ENCODE measurements at places on chromosomes 5 and 9. TPM values are rescaled to one million over a fixed set of nuclear protein-coding genes. Genes with fewer than 3 reads are reported as not detected.

GRCh38 chr9:12973710-12974109 is 198.9 kb downstream of the LURAP1L start:
- no peaks in the 10 kb centered on the region for H3K36me3 ChIP-seq
- H3K4me1 ChIP-seq = no peaks in the 10 kb centered on the region
- no peaks in the 10 kb centered on the region for H3K27me3 ChIP-seq
- DNase-seq = no peak
- H3K4me3 ChIP-seq = no peak overlapping the region

GNA14 gene
- total RNA-seq = 4.3 TPM

- no peaks in the 10 kb centered on the region for H3K36me3 ChIP-seq
- no peaks in the 10 kb centered on the region for H3K4me1 ChIP-seq
- peak overlapping the region; percentile 76 for H3K4me3 ChIP-seq
- H3K27me3 ChIP-seq = no peaks in the 10 kb centered on the region
- peak overlapping the region; percentile 83 for H3K27ac ChIP-seq
These were observed 670 bp downstream of the CCDC171 start for GRCh38 chr9:15553528-15553898.

DNA sequence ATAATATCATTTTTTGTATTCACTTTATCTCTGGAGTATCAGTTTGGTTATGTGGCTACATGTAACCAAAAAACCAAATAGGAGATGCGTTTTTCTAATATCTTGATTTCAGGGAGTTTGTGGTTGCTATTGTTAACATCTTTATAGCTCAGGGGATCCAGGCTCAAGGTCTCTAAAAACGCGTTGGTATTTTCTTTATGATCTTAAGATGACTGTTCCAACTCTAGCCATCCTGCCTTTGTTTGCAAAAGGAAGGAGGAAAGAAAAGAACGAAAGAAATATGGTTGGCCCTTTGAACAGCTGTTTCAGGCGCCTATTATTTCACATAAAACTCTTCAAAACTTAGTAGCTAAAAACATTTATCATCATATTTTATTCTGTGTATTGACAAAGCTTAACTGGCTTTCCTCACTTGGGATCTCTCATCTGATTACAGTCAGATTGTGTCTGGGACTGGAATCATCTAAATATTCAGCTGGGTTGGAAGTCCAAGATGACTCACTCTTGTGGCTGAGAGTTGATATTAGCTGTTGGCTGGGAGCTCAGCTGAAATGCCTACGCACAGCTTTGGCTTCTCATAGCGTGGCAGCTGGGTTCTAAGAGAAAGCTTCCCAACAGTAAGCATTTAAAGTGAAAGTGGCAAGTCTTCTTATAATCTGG is 60.1 kb downstream of the FAM174A start:
- DNase-seq = peak; percentile 37
- no peaks in the 10 kb centered on the region for H3K27me3 ChIP-seq
- no peak overlapping the region for H3K27ac ChIP-seq
- H3K36me3 ChIP-seq = no peaks in the 10 kb centered on the region
- H3K4me3 ChIP-seq = no peak overlapping the region

GRCh38 chr9:85900504-85901201 is 40.3 kb upstream of the NAA35 start:
- H3K36me3 ChIP-seq = no peaks in the 10 kb centered on the region
- H3K4me1 ChIP-seq = no peaks in the 10 kb centered on the region
- H3K27ac ChIP-seq = no peak overlapping the region
- DNase-seq = no peak
- H3K27me3 ChIP-seq = no peaks in the 10 kb centered on the region

- H3K27ac ChIP-seq = no peak overlapping the region
- H3K4me1 ChIP-seq = no peaks in the 10 kb centered on the region
- H3K36me3 ChIP-seq = no peaks in the 10 kb centered on the region
- no peak overlapping the region for H3K4me3 ChIP-seq
- no peaks in the 10 kb centered on the region for H3K27me3 ChIP-seq
These were observed 55.4 kb upstream of the TBC1D2 start for GRCh38 chr9:98310752-98311392.

SLC1A3 gene
- 27.5 TPM for total RNA-seq

DNA sequence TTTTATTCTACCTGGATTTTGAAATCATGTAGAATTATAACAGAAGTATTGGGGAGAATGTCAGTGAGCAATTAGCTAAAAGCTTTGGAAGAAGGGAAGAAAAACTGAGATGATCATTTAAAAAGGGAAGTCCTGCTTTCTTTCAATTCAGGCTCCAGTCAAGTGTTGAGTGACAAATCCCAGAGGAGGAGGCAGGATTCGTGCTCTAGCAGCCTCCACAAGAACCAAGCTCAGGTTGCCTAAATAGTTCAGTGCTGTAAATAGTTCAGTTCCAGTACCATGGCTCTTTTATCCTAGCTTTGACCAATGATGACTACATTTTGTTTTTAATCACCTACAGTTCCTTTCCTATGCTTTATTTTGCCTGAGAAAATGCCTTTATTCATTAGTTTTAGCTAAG is 204.9 kb upstream of the NREP start:
- no peaks in the 10 kb centered on the region for H3K4me1 ChIP-seq
- no peaks in the 10 kb centered on the region for H3K36me3 ChIP-seq
- no peak for DNase-seq

OR1Q1 gene
- not detected for total RNA-seq

SPATA31C1 gene
- total RNA-seq = not detected

KIF20A gene
- total RNA-seq = 1.6 TPM

MYORG gene
- total RNA-seq = 6.9 TPM

DNA sequence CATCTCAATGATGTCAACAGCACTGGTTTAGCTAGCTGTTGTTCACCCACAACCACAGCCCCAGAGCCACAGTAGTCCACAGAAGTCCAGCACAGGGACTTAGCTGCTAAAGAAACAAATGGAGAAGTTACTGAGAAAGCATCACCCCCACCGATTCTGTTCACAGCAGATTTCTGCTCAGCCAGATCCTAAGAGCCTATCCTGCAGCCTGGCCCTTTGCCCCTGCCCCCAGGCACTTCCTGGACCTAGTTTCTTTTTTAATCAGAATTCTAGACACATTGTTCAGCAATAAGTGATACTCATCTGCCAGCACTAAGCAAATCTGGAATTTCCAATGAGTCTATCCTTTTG is 7.4 kb downstream of the B4GALT1 start:
- H3K27ac ChIP-seq = peak overlapping the region; percentile 99
- no peak overlapping the region for H3K4me3 ChIP-seq
- no peaks in the 10 kb centered on the region for H3K27me3 ChIP-seq
- H3K36me3 ChIP-seq = no peaks in the 10 kb centered on the region
- DNase-seq = no peak

DNA sequence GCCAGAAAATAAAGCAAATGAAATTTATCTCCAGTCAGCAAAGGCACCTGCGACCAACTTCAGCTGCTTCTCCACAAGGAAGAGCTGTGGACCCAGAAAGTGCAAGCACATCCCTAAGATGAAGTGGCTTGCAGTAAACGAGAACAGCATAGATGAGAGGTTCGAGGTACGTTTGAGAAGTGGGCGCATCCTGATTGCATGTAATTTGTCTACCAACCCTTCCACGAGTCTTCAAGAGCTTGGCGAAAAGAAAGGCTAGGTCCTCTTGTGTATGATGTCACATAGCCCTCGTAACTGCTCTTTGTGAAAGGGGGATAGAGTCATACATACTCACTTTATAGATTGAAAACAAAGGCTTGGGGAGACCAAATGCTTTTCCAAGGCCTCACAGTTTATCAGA is 6.0 kb upstream of the LCP2 start:
- peaks cover 8% of the 10 kb centered on the region for H3K4me1 ChIP-seq
- H3K27ac ChIP-seq = peak overlapping the region; percentile 90
- no peak for DNase-seq
- no peaks in the 10 kb centered on the region for H3K27me3 ChIP-seq
- H3K4me3 ChIP-seq = no peak overlapping the region

GRCh38 chr5:132457371-132458225 is 33.0 kb downstream of the IRF1 start:
- no peaks in the 10 kb centered on the region for H3K27me3 ChIP-seq
- peak overlapping the region; percentile 98 for H3K27ac ChIP-seq
- H3K36me3 ChIP-seq = peaks cover 7% of the 10 kb centered on the region
- H3K4me1 ChIP-seq = peaks cover 93% of the 10 kb centered on the region
- DNase-seq = peak; percentile 49

DNA sequence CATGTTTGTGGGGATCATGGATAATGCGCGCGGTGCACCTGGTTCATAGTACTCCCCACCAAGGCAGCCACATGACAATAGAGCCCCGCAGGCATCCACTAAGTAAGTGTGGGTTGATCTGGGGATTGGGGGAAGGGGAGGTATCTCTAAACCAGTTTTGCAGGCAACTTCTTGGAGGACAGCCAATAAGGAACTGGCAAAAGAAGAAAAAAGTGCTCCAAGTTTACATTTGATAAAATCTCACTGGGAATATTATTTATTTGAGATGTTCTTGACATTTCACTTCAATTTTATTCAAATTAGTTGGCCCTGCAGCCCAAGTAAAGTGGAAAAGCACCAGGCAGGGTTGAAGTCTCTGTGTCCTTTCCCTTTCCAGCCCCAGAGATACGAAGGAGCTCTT is 8.5 kb downstream of the FBP1 start:
- peaks cover 23% of the 10 kb centered on the region for H3K4me1 ChIP-seq
- H3K27ac ChIP-seq = peak overlapping the region; percentile 28
- DNase-seq = peak; percentile 74
- no peaks in the 10 kb centered on the region for H3K27me3 ChIP-seq

GRCh38 chr9:97961361-97961760 is 21.8 kb upstream of the ANP32B start:
- no peak overlapping the region for H3K4me3 ChIP-seq
- H3K4me1 ChIP-seq = no peaks in the 10 kb centered on the region
- H3K27me3 ChIP-seq = no peaks in the 10 kb centered on the region
- DNase-seq = no peak
- H3K36me3 ChIP-seq = no peaks in the 10 kb centered on the region
- H3K27ac ChIP-seq = no peak overlapping the region

GRCh38 chr5:79301046-79301712 is 65.2 kb downstream of the JMY start:
- no peaks in the 10 kb centered on the region for H3K27me3 ChIP-seq
- H3K36me3 ChIP-seq = peaks cover 28% of the 10 kb centered on the region
- no peak overlapping the region for H3K4me3 ChIP-seq
- no peak for DNase-seq
- H3K4me1 ChIP-seq = peaks cover 3% of the 10 kb centered on the region
- H3K27ac ChIP-seq = no peak overlapping the region

SLC27A4 gene
- total RNA-seq = 33.7 TPM

TOR1A gene
- 32.0 TPM for total RNA-seq

ZNF618 gene
- 9.9 TPM for total RNA-seq

QRFP gene
- 0.16 TPM for total RNA-seq

DNA sequence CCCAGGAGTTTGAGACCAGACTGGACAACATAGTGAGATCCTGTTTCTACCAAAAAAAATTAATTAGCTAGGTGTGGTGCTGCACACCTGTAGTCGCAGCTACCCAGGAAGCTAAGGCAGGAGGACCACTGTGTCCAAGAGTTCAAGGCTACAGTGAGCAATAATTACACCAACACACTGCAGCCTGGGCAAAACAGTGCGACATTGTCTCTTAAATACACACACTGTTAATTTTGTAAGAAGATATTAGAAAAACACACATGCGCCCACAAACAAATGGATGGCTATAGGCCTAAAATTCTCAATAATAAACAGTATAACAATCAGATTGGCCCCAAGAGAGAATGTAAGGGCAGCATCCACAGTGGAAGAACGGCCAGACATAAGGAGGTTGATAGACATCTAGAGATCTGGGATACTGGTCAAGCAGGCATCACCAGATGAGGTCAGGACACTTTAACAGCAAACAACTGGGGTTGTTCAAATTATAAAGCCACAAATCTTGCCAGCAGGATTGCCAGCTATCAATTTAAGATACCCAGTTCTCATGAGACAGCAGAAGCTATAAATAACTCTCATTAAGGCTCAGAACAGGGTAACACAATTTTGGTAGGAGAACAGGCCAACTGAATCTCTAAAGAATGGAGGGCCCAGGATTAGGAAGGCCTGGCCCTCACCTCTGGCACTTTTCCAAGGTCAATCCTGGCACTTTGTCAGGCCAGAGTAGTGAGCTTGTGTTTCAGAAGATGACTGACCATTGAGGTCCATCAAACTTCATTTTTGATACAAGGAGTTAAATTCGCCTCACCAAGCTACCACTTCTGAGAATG is 29.5 kb downstream of the GOLPH3 start:
- H3K4me3 ChIP-seq = no peak overlapping the region
- H3K27ac ChIP-seq = no peak overlapping the region
- no peaks in the 10 kb centered on the region for H3K27me3 ChIP-seq
- DNase-seq = no peak
- H3K36me3 ChIP-seq = no peaks in the 10 kb centered on the region
- peaks cover 7% of the 10 kb centered on the region for H3K4me1 ChIP-seq

DNA sequence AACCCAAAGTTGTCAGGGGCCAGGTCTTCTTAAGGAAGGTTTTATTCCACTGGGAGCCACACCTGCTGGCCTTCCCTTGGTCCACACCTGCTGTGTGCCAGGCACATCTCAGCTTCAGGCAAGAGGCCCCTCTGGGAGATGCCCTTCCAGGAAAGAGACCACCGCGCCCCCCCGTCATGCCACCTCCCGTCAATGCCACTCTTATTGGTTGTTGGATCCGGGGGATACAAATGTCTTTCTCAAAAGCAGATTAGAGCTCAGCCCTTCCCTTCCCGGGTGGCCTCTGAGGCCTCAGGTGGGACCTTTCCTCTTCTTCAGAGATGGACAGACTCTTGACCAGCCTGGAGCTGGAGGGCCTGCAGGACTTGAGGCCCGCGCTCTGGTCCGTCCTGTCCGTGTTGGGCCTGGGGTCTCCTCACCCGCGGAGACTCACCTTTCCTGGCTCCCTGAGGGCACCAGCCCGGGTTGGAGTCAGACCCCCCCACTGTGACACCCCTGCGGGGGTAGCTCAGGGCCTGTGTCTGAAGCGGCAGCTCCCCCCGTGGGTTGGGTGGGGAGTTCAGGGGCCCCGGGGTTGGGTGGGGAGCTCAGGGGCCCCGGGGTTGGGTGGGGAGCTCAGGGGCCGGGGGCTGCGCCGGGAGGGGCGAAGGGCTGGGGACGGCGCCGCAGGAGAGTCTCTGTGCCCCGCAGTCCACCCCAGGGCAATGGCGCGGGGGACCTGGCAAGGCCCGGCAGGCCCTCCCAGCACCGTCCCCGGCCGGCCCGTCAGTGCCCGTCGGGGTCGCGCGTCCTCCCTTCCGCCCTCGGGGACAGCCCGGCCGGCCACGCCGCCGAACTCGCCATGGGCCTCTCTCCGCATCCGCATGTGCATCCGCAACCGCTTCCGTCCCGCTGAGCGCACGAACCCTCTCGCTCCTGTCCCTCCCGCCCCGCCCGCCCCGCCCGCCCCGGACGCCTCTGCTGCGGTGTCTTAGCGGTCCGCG is 3.7 kb upstream of the SLC9A3 start:
- no peaks in the 10 kb centered on the region for H3K36me3 ChIP-seq
- peaks cover 89% of the 10 kb centered on the region for H3K27me3 ChIP-seq
- no peak overlapping the region for H3K27ac ChIP-seq

GRCh38 chr9:78835928-78836450 is 539.1 kb downstream of the PSAT1 start:
- no peaks in the 10 kb centered on the region for H3K4me1 ChIP-seq
- no peak for DNase-seq
- H3K4me3 ChIP-seq = no peak overlapping the region
- H3K27me3 ChIP-seq = no peaks in the 10 kb centered on the region
- no peak overlapping the region for H3K27ac ChIP-seq
- no peaks in the 10 kb centered on the region for H3K36me3 ChIP-seq

FOXD4 gene
- 0.64 TPM for total RNA-seq

FBXL7 gene
- total RNA-seq = 14.5 TPM

ATP10B gene
- 0.39 TPM for total RNA-seq

Data from left lung (tissue), 14 donors.